T47D (cell line): ENCODE measurements at places on chromosomes 1 and 21.
A peak's percentile ranks its signal among the peaks of the same experiment; 100 is the strongest.

- DNase-seq: peak; percentile 36
Measured at GRCh38 chr1:53343831-53344668, 16.2 kb upstream of the LRP8 start.

DNA sequence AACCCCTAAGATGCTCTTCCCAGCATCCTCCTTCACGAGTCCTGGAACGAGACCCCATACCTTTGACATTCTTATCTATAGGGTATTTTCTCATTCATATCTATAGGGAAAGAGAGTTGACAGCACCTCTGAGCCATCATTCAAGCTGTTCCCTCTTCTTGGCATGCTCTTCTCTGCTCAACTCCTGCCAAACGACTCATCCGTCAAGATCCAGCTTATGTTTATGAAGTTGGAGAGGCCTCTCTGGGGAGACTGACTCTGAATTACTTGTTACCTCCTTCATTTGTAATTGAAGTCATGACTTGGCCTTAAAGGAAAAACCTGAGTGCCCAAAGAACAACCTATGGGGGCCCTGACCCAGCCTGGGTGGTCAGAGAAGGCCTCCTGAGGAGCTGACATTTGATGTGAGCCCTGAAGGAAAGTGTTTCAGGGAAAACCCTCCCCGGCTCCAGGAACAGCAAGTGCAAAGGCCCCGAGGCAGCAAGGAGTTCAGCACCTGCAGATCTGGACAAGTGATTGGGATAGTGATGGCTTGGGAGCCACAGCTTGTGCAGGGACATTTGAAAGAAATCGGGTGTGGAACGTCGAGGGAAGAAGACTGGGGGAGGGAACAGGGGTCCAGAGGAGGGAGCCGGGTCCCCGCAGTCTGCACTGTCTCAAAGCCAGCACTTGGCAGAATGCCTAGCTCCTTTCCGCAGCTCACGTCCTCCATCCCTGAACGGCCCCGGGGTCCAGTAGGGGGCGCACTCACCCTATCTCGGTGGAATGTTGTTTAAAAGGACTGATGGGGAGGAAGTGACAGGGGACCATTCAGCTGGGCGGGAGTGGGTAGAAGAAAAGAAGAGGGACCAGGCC, 14.0 kb upstream of the CDA start:
- DNase-seq: peak; percentile 60

- no peak for DNase-seq
Measured at GRCh38 chr1:180974236-180974635, 48.4 kb downstream of the STX6 start.

- DNase-seq: no peak
Measured at GRCh38 chr1:180267211-180267561, 37.1 kb downstream of the LHX4 start.

DNA sequence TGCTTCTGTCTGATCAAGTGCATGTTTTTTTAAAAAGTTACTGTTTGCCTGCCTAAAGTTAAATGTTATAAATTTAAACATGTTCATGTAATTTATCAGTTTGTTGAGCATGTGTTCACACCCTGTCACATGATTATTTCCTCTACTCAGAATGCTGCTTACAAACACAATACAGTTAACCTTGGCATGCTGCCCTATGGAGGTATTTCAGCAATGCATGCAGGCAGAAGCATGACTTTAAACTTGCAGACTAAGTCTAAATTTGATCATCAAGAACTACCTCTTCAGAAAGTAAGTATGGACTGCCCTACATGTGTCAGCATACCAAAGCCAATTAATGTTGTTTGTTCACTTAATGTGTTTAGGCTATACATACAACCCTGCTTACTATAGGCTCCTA, 161.6 kb downstream of the LRRC40 start:
- peak; percentile 41 for DNase-seq

DNA sequence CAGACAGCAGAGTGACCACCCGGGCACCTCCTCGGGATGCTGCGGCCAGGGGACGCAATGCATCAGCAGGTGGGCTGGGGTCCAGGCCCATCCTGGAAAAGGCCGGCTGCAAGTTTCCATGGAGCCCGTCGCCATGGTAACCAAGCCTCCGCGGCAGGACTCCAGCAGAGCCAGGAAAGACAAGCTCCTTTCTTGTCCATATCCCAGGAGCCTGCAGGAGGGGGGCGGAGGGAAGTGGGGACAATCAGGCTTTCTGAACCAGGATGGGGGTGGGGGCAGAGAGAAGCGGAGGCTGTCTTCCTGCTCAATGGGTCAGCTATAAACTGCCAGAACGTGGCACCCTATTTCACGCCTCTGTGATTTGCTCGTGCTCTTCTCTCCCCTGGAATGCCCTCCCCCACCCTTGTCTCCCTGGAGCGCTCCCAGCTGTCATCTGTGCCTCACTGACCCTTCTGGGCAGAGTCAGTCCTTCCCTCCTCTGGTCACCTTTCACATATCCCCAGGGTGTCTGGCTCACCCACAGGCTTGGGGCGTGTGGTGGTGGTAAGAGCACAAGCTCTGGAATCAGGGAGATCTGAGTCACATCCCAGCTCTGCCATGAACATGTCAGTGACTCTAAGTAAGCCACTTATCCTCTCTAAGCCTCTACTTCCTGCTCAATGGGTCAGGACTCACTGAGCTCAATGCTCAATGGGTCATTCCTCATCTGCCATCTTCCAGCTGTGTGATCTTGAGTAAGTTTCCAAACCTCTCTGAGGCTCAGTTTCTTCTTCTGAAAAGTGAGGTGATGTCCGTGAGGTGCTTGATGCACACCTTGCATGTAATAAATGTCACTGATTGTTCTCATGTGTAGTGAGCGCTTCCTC, 58.9 kb upstream of the LAPTM5 start:
- DNase-seq: no peak

DNA sequence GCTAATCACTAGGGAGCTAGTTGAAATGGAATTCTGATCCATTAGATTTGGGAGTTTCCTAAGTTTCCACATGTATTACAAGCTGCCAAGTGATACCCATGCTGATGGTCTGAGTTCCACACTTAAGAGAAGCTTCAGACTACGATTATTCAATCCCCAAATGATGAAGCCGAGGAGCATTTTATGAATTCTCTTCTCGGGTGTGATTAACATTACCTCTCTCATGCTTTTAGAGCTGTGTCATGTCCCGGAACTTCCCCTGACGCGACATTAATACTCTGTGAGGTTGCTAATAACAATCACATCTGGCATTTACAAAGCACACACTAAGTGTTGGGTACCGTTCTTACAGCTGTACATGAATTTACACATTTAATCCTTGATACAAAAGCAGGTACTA, 63.0 kb downstream of the KCNJ15 start:
- DNase-seq: no peak

GRCh38 chr1:233570216-233570615, 43.7 kb upstream of the KCNK1 start:
- DNase-seq: no peak

DNA sequence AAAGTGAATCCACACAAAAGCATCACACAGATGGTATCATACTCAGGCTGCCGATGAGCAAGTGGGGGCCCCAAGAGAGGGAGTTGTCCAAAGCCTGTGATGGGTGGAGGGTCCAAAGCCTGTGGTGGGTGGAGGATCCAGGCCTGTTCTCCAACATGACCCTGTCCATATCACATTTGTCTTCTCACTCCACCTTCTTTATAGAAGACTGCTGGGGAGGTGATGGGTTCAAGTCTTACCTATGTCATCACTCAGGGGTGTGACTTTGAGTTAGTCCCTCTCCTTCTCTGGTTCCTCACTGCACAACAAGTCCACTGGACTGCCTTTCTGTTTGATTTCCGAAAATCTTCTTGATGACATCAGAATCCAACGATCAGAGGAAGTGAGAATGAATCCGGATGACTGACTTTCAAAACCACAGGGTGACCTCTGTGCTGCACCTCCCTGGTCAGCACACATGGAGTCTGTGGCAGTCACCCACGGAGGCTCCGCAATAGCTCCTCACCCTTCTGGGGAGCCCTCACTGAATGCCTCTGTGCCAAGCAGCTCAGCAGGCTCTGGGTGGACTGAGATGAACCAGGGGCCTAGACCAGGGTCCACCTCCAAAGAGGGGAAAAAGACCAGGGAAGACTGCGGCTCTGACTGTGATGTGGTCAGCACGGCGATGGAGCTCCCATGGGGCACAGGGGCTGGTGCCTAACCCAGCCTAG, 166.8 kb downstream of the HIVEP3 start:
- no peak for DNase-seq

- DNase-seq: no peak
Measured at GRCh38 chr1:236497908-236498307, 25.9 kb upstream of the LGALS8 start.

- no peak for DNase-seq
Measured at GRCh38 chr1:97895278-97895677, 25.6 kb downstream of the DPYD start.

GRCh38 chr1:61132176-61132638, 49.8 kb downstream of the NFIA start:
- no peak for DNase-seq

- DNase-seq: no peak
Measured at GRCh38 chr1:76494807-76495206, 372.5 kb upstream of the ST6GALNAC5 start.

DNA sequence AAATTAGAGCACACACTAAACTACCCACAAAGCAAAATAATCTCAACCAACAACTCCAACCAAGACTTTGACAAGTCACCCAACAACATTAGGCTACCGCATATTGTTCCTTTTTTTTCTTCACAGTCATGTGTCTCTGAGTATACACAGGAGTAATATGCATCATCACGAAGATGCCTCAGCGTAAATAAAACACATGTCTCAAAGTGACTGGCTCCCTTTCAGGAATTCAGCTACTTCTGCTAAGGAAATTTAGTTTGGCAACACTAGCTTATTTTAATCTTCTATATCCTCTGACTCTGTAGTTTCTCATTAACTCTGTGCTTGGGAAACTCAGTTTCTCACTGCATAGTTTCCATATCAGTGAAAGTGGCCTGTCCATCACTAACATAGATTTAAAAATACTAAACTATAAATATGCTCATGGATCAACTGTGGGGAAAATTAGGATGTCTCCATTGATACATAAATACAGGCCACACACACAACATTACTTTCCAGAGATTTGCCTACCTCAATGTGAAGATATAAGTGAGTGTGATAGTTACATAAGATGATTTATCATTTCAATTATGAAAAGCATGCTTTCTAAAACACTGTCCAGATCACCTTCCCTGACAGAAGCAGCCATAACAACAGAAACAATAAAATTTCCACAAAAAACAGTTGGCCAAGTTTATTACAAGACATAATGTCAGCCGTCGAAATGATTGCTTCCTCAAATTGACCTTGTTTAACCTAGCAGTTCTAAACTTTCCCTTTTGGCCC, 113.2 kb downstream of the PTGER3 start:
- DNase-seq: no peak

DNA sequence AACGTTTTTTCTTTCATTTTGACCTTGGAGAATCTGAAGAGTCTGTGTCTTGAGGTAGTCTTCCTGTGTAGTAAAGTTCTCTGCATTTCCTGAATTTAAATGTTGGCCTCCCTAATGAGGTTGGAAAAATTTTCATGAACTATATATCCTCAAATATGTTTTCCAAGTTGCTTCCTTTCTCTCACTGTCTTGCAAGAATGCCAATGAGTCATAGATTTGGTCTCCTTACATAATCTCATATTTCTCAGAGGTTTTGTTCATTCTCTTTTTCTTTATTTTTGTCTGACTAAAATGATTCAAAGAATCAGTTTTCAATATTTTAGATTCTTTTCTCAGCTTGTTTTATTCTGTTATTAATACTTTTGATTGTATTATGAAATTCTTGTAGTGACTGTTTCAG, 87.6 kb downstream of the DRAM2 start:
- no peak for DNase-seq

DNA sequence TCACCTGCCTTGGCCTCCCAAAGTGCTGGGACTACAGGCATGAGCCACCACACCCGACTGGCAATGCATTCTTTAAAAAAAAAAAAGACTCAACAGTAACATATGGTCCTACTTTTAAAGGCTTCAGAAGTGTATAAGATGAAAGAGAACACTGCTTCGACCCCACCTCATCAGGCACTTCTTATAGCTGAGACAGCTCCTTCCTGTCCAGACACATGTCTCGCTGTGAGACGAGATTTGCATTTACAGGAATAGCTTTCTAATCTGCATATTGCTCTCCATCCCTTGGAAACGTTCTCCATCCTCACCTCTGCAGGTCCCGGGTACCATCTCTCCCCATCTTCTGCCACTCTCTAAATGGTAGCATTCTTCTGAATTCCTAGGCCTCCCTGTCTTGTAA, 6.7 kb downstream of the AZIN2 start:
- DNase-seq: no peak

DNA sequence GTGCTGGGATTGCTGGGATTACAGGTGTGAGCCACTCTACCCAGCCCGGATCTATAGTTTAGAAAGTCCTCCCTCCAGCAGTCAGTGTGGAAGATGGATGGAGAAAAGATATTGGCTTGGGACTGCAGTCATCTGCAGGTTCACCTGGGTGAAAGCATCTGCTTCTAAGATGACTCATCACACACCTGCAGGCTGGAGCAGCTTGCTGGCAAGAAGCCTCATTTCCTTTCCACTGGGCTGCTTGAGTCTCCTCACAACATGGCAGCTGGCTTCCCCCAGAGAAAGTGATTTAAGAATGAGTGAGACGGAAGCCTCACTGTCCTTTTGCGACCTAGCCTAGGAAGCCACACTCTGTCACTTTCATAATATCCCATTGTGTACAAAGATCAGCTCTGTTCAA, 50.0 kb downstream of the FOXO6 start:
- peak; percentile 33 for DNase-seq

GRCh38 chr1:45246760-45247159, 40.4 kb upstream of the ZSWIM5 start:
- DNase-seq: no peak
